ENCODE measurements at places on chromosomes 3 and 15. TPM values are rescaled to one million over a fixed set of nuclear protein-coding genes. Genes with fewer than 3 reads are reported as not detected.

Gene SEC61A1
- polyA plus RNA-seq: 510 TPM

GRCh38 chr3:183800243-183800863 lies 25.0 kb downstream of the MAP6D1 start:
- no peak for DNase-seq

Gene DPPA2
- polyA plus RNA-seq: not detected

- DNase-seq: no peak
These were observed 408 bp downstream of the NICN1 start for GRCh38 chr3:49428752-49429080.

GRCh38 chr3:114445233-114445632 lies 151.4 kb downstream of the TIGIT start:
- DNase-seq: no peak

Gene CFAP100
- polyA plus RNA-seq: not detected

GRCh38 chr15:65056868-65057548 lies 10.8 kb downstream of the RASL12 start:
- no peak for DNase-seq

DNA sequence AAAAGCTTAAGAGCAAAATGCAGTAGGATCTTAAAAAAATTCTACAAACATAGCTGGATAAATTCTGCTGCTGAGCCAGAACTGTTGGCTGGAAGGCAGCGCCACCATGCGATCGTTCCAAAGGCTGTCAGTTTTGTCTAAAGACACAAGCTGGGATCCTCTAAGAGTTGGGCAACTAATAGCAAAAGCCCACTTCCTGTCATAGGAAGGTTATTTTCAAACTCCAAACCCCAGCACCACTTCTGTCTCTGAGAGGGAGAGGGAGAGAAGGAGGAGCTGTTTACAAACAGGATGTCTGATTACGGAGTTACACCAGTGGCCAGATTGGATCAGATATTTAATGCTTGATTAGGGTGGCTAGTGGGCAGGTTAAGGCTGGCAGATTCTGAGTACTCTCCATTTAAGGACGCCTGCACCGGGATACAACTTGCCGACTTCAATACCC lies 44.0 kb downstream of the EIF4E3 start:
- peak; percentile 26 for DNase-seq

- no peak for DNase-seq
These were observed 123.1 kb downstream of the TPRA1 start for GRCh38 chr3:127467391-127467790.

Gene EFCC1
- polyA plus RNA-seq: not detected

DNA sequence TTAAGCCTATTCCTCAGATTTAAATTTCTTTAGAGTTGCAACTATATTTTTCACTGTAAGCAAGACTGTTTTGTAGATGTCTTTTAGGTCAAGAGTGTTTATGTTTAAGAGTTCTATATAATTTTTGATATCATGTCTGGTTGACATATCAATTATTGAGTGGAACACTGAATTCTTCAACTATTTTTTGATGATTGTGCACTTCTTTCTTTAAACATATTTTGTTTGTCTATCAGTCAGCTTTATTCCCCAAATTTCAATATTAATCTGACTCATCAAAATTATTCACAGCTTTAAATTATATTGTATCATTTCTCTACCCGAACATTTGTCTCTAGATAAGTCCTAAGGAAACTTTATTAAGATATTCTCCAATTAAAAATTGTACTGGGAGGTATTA lies 933.6 kb upstream of the ROBO1 start:
- no peak for DNase-seq

Gene ABI3BP
- 16.3 TPM for polyA plus RNA-seq

GRCh38 chr3:10601151-10601856 lies 95.9 kb upstream of the ATP2B2 start:
- no peak for DNase-seq

GRCh38 chr3:19931767-19932188 lies 2.2 kb downstream of the EFHB start:
- no peak for DNase-seq

GRCh38 chr3:122555275-122556071 lies 8.6 kb downstream of the PARP9 start:
- no peak for DNase-seq

Gene CTXN2
- polyA plus RNA-seq: not detected

DNA sequence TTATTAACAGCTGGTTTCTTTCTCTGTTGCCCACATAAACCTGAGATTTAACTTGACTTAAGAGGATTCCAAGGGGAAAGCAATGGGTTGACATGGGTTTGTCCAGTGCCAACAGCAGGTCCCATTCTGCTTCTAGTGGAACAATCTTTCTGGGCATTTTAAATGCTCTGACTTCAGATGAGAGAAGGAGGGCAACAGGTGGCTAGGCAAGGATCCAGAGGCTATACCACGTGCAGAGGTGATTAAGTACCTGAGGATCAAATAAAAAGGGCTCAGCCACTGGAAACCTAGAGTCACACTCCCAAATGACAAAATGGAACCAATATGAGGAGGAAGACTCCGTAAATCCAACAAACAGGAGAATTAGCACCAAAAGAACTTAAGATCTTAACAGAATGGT lies 28.5 kb downstream of the CMTM6 start:
- no peak for DNase-seq

Gene OR4M2
- polyA plus RNA-seq: not detected

Gene EPHB3
- 3.3 TPM for polyA plus RNA-seq

DNA sequence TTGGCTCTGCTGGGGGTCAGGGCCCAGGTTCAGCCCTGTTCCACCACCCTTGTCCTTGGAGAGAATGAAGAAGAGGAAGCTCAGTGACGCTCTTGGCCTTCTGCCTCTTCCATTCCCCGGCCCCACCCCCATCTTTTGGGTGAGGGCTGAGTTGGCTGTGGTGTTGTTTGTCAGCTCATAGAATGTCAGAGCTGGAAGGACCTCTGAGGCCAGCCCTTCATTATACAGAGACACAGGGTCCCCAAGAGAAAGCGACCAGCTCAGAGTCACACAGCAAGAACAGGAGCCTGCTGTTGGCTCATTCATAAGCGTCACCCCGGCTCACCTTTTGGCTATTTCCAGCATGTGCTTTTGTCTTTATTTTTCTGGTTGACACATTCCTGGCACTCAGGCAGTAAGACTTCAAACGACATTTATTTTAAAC lies 68.2 kb downstream of the AAGAB start:
- DNase-seq: no peak

GRCh38 chr3:49462222-49462621 lies 7.8 kb upstream of the DAG1 start:
- no peak for DNase-seq

- DNase-seq: peak; percentile 79
These were observed at the start of gene MORF4L1 for GRCh38 chr15:78872155-78872971. TSS of gene MORF4L1 (plus strand) at chr15:78872890. CDS start at chr15:78873018, 128 bp downstream.

Gene DOCK3
- 0.11 TPM for polyA plus RNA-seq

Gene C3orf22
- not detected for polyA plus RNA-seq

DNA sequence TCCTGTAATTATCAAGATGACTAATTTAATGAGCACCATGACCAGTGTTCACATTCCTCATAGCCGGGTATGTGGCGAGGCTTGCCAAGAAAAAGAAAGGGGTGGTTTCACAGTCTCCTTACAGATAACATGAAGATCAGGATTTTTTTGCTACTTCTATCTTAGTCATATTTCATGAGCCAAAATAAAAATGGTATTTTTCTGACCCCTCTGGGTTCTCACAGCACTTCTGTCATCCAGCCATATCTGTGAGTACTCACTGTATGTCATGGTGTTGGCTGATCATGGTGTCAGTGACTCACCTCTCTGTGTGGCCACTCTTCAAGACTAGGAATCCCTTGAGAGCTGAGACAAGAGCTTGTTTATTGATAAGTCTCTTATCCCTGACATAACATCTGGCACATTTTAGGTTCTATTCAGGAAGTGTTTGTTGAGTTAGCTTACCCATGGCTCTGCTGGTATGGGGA lies 130.5 kb upstream of the LMCD1 start:
- peak; percentile 18 for DNase-seq

Gene GALNT15
- polyA plus RNA-seq: 5.0 TPM

DNA sequence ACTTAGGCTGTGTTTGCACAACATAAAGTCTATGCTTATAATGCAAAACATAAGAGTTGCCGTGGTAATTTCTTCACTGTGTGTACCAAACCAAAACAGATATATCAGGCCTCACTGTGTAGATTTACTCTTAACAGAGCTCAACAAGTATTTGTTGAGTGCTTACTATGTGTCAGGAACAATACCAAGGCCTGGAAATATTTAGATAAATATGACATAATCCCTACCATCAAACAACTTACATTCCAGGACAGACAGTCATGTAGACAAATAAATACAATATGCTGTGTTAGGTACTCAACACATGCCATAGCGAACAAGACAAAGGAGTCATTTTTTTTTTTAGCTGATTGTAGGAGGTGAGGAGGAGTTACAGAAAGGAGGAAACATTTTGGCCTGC lies 554.0 kb downstream of the NSUN3 start:
- no peak for DNase-seq

Gene GOLGA8R
- polyA plus RNA-seq: 1.1 TPM

DNA sequence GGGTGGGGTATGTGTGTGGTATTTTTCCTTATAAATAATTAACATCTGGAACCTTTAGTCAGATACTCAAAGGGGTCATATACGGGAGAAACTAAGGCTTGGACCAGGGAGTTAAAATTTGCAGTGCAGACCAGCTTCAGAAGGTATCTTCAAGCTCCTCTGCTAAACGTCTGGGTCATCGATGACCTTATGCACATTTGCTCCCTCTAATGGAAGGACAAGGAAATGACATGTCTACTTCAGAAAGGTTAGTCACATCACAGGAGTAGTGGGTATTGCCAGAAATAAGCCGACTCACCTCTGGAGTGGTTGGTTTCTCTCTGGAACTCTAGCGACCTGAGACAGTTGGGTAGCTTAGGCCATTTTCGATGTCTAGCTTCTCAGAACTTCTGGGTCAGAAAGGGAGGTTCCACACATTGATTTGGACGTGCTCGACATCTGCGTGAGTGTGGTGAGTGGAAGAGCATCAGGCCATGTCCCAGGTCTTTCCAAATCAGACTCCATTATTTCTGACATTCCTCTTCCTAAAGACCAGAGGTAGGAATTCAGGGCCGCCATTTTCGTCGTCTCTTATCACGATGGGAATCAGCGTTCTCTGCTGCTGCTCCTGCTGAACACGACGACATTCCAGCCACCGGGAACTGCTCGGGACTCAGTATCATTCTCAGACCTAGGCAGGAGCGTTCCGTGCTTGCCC lies 31.8 kb upstream of the RASA2 start:
- DNase-seq: peak; percentile 50

Gene ZDHHC3
- 134 TPM for polyA plus RNA-seq

Gene LPP
- polyA plus RNA-seq: 33.3 TPM

- DNase-seq: no peak
These were observed 1.7 kb upstream of the GPR62 start for GRCh38 chr3:51953445-51953844.

Measured in BJ (cell line).